Tibial nerve (tissue), 4 donors: ENCODE measurements at places on chromosomes 1 and 21. TPM values are rescaled to one million over a fixed set of nuclear protein-coding genes. Genes with fewer than 3 reads are reported as not detected.
A peak's percentile ranks its signal among the peaks of the same experiment; 100 is the strongest.

Gene KIF17
- 2.8 TPM for total RNA-seq

Gene AMY1A
- not detected for total RNA-seq

Gene B3GALT5
- total RNA-seq = not detected

GRCh38 chr1:199422206-199422605 is 605.3 kb upstream of the NR5A2 start:
- no peak for DNase-seq

- H3K27ac ChIP-seq = no peak overlapping the region
- peaks cover 15% of the 10 kb centered on the region for H3K36me3 ChIP-seq
- H3K4me3 ChIP-seq = no peak overlapping the region
- no peaks in the 10 kb centered on the region for H3K27me3 ChIP-seq
- no peaks in the 10 kb centered on the region for H3K4me1 ChIP-seq
Observed at GRCh38 chr1:39381839-39382238, 109.6 kb upstream of the BMP8A start.

DNA sequence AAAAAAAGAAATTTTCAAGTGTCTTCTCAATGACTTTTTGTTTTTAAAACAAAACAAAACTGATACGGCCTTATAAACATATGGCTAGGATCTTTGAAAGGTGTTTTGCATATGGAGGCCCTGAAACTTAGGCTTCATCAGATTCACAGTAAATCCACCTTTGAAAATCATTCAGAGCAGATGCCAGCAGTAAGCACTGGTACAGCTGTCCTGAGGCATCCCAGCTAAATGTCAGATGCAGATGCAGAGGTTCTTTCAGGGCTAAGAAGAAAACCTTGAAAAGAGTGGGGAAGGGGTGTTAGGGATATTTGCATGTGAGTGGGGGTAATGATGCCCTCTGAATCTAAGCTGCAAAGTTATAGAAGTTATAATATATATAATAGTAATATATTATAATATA is 56.2 kb upstream of the GNG12 start:
- no peak for DNase-seq
- H3K27me3 ChIP-seq = no peaks in the 10 kb centered on the region
- H3K27ac ChIP-seq = peak overlapping the region; percentile 69
- H3K4me3 ChIP-seq = no peak overlapping the region
- H3K4me1 ChIP-seq = peaks cover 19% of the 10 kb centered on the region

DNA sequence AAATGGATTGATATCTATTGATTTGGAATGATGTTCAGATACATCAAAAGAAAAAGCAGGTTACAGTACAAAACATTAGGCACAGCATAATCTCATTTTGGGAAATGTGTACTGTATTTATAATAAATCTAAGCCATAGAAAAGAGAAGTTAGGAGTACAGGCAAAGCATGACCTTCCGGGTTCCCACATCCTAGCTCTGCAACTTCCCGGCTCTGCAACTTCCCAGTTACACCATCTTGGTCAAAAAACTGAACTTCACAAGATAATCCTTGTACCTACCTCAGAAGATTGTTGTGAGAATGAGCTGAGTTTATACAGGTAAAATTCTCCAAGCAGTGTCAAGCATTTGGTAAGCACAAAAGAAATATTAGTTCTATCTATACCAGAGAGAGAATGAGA is 21.7 kb upstream of the SLC44A3 start:
- DNase-seq = no peak
- no peak overlapping the region for H3K27ac ChIP-seq
- H3K27me3 ChIP-seq = no peaks in the 10 kb centered on the region
- no peaks in the 10 kb centered on the region for H3K36me3 ChIP-seq

DNA sequence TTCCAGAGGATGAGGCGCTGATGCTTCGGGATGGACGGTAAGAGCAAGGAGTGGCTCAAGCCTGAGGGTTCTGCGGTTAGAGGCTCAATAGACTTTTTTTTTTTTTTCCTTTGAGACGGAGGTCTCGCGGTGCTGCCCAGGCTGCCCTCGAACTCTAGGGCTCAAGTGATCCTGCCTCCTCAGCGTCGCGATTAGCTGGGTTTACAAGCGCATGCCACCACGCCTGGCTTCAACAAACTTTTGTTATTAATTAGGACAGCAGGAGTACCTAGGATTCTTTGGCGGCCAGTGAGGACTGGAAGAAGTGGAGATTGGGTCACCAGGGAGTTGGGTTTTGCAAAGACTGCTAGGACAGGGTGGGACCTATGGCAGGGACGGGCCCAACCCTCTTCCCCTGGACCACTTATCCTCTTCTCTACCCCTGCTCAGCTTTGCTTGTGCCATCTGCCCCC is 587 bp downstream of the SCNM1 start:
- no peak for DNase-seq
- peak overlapping the region; percentile 79 for H3K4me3 ChIP-seq
- peaks cover 52% of the 10 kb centered on the region for H3K36me3 ChIP-seq
- H3K4me1 ChIP-seq = peaks cover 43% of the 10 kb centered on the region

DNA sequence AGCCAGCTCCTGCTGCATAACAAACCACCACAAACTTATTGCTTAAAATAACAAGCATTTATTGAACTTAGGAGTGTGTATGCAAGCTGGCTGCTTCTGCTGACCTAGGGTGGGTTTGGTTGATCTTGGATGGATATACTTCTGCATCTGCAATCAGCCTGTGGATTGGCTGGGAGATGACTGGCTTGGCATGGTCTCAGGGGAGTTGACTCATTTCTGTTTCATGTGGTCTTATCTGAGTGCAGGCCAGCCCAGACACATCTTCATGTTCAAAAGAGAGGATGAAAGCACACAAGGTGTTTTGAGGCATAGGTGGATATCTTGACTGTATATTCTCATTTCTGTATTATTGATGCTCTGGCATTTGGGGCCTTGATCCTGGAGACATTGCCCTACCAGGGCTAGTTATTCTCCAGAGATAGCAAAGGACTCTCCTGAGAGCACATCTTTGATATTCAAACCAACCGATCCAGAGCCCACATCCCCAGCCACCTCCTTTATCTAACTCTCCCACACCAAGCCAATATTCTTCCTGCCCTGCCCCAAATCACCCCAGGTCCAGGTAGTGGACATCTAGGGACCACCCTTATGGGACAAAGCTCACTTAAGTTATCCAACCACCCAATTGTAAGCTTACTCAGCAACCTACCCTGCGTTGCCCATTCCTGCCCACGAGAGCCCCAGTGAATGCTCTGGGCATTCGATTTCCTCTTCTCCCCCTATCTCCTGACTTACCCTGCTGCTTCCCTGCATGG is 350.8 kb downstream of the PTPRU start:
- H3K36me3 ChIP-seq = no peaks in the 10 kb centered on the region
- H3K27ac ChIP-seq = no peak overlapping the region
- DNase-seq = no peak
- no peaks in the 10 kb centered on the region for H3K4me1 ChIP-seq

- H3K4me3 ChIP-seq = no peak overlapping the region
- H3K27me3 ChIP-seq = no peaks in the 10 kb centered on the region
- H3K36me3 ChIP-seq = no peaks in the 10 kb centered on the region
- H3K27ac ChIP-seq = no peak overlapping the region
- DNase-seq = no peak
- peaks cover 18% of the 10 kb centered on the region for H3K4me1 ChIP-seq
Observed at GRCh38 chr1:24191860-24192259, 4.8 kb upstream of the IFNLR1 start.

- H3K4me3 ChIP-seq = no peak overlapping the region
- H3K36me3 ChIP-seq = no peaks in the 10 kb centered on the region
- no peak overlapping the region for H3K27ac ChIP-seq
- no peak for DNase-seq
- H3K27me3 ChIP-seq = peaks cover 45% of the 10 kb centered on the region
Observed at GRCh38 chr1:156691191-156691590, 14.0 kb upstream of the NES start.
